ENCODE measurements at places on chromosomes 16 and 17.
A peak's percentile ranks its signal among the peaks of the same experiment; 100 is the strongest.

DNA sequence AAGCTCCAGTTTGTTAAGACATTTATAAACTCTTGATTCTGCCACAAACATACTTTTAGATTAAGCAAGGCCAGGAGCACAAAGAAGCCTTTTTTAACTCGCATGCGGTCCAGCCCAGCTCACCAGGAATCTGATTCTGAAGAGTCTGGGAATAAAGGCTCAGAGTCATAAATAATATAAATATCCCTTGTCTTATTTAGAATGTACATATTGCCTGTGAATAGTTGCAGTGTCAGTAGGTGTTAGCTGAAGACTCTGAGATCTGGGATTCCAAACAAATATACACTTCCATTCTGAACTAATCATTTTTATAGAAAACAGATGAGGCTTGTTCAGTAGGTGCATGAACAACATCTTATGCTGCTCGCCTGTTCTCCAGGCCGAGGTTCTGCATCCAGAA, 59.1 kb upstream of the ELAC2 start:
- DNase-seq, result no peak

GRCh38 chr17:65174974-65175373, 37.8 kb downstream of the RGS9 start:
- DNase-seq, result no peak

DNA sequence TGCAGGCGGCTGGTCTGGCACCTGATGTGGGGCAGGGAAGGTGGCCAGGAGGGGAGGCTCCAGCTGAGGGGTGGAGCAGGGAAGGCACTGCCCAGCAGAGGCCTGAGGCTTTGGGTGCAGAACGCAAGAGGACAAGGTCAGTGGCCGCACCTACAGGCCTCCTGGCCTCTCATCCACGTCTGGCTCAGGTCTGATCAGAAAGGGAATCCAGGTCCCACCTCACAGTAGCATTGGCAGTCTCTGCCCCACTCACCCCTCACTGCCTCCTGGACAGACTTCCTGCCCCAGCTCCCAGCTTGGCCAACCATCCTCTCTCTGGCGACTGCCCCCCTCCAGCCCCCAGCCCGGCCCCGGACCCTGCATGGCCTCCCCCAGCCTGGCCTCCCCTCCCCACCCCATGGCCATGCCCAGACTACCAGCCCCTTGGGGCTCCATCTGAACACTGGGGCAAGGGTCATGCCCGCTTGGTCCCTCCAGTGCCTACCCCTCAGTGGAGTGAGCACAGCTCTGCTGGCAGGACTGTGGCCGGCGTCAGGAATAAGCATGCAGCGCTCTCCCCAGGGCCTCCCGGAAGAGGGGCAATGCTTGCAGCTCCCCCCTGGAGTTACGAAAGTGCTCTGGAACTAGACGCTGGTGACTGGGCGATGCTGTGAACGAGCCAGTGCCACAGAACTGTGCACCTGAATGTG, 4.6 kb downstream of the UTS2R start:
- DNase-seq, result no peak

GRCh38 chr17:51154176-51154575, 817 bp downstream of the NME1 start:
- no peak for DNase-seq

- no peak for DNase-seq
Observed at GRCh38 chr17:80036715-80037477, 454 bp downstream of the CCDC40 start.

- DNase-seq, result no peak
Observed at GRCh38 chr17:4422864-4423263, 10.9 kb upstream of the SPNS3 start.

DNA sequence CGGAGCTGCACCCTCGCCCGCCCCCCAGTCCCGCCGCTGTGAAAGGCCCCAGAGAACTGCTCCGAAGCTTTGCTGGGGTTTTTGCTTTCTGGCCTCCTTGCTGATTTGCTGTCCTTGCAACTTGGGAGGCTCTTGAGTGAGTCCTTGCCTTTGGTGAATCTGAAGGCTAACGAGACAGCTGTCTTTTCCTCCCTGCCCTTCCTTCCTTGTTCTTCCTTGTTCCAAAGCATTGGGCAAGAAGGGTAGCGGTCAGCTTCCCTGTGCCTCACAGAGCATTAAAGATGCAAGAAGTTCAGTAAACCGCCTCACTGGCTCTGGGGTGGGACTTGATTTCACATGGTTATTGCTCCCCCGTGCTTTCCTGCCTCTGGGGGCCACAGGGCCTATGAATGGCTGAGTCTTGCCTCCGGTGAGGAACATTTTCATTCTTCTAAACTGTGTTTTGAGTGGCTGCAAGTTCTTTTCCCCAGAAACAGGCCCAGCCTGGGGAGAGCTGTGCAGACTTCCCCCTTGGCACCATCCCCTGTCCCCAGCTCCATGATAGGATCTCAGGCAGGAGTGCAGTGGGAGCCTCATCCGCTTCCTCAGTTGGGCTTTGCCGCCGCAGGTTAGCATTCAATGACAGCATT, 1.4 kb downstream of the YPEL2 start:
- DNase-seq, result no peak

GRCh38 chr16:59748531-59748930, 1014.4 kb upstream of the GOT2 start:
- DNase-seq, result no peak

DNA sequence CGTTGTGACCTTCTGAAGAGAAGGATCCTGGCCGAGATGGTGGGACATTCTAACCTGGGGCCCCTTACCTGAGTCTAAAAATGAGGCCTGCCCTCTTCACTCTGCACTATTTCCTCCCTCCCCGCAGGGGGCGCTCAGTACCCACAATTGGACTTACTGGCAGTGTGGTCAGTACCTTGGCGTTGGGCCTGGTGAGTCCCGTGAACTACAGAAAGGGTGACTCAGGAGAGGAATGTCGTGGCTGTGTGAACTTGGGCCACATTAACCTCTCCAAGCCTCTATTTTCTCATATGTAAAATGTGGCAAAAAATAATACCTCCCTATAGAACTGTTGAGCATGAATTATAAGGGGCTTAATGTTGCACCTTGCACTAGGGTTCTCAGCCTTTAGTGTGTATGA, 3.9 kb downstream of the RSAD1 start:
- DNase-seq, result peak; percentile 56

Measured in effector memory CD4-positive, alpha-beta T cell (primary cell).